B cell (primary cell): ENCODE measurements at places on chromosomes 12 and 14.

DNA sequence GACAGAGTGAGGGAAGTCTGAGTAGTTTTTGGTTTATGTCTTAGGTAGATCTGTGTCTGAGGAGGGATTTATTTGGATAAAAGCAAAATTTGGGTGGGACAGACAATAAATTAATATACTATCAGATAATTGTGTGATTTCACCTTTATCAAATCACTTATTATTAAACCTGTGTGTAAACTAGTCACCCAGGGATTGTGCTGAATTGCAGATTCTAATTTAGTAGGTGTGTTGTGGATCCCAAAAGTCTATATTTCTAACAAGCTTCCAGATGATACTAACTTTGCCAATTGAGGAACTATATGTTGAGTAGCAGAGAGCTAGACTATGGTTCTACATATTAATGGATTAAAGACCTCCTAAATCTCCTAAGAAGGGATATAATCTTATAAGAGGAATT is 978.5 kb upstream of the FBXO33 start:
- H3K36me3 ChIP-seq: no peaks in the 10 kb centered on the region
- no peak overlapping the region for H3K27ac ChIP-seq
- no peaks in the 10 kb centered on the region for H3K27me3 ChIP-seq
- H3K4me3 ChIP-seq: no peak overlapping the region
- DNase-seq: no peak
- no peaks in the 10 kb centered on the region for H3K4me1 ChIP-seq

DNA sequence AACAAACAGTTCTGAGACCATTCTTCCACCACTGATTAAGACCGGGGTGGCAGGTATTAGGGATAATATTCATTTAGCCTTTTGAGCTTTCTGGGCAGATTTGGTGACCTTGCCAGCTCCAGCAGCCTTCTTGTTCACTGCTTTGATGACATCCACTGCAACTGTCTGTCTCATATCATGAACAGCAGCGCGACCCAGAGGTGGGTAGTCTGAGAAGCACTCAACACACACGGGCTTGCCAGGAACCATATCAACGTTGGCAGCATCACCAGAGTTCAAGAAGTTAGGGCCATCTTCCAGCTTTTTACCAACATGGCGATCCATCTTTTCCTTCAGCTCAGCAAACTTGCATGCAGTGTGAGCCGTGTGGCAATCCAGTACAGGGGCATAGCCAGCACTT is 16.9 kb downstream of the AEBP2 start:
- H3K4me3 ChIP-seq: no peak overlapping the region
- no peaks in the 10 kb centered on the region for H3K27me3 ChIP-seq
- no peak for DNase-seq
- H3K4me1 ChIP-seq: no peaks in the 10 kb centered on the region
- no peaks in the 10 kb centered on the region for H3K36me3 ChIP-seq

DNA sequence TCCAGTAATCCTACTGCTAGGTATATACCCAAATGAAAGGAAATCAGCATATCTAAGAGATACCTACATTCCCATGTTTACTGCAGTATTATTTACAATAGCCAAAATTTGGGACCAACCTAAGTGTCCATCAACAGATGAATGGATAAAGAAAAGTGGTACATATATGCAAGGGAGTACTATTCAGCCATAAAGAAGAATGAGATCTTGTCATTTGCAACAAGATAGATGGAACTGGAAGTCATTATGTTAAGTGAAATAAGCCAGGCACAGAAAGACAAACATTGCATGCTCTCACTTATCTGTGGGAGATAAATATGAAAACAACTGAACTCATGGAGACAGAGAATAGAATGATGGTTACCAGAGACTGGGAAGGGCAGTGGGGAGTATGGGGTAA is 109.5 kb downstream of the INSM2 start:
- H3K4me1 ChIP-seq: no peaks in the 10 kb centered on the region
- H3K4me3 ChIP-seq: no peak overlapping the region
- H3K36me3 ChIP-seq: peaks cover 6% of the 10 kb centered on the region
- H3K27ac ChIP-seq: no peak overlapping the region

DNA sequence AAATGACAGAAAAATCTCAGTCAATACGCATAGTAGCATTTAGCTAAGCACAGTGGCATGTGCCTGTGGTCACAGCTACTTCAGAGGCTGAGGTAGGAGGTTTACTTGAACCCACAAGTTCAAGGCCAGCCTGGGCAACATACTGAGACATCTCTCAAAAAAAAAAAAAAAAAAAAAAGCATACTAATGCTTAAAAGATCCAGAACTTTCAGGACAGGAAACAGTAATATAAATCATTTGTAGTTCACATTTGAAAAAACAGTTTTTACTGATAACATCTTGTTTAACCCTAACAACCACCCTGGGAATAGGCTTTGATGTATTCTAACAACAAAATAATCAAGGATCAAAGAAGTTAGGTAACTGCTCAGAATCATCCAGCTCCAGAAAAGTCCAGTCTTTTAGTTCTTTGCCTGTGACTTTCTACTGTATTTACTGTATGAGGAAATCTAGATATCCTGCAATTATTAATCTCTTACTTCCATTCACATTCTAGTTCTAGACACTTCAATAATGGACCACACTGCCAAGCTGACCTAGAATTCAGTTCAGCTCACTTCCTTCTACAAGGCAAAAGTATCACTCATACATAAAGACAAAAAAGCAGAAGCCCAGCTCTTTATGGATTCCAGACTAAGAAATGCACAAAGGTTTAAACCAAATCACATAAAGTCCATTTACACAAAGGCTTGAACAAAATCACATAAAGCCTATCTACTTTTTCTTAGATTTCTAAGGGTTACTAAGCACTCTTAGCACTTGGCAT is 28.5 kb downstream of the PAWR start:
- H3K4me1 ChIP-seq: peaks cover 9% of the 10 kb centered on the region
- H3K27ac ChIP-seq: no peak overlapping the region
- no peak for DNase-seq
- no peak overlapping the region for H3K4me3 ChIP-seq
- no peaks in the 10 kb centered on the region for H3K27me3 ChIP-seq

DNA sequence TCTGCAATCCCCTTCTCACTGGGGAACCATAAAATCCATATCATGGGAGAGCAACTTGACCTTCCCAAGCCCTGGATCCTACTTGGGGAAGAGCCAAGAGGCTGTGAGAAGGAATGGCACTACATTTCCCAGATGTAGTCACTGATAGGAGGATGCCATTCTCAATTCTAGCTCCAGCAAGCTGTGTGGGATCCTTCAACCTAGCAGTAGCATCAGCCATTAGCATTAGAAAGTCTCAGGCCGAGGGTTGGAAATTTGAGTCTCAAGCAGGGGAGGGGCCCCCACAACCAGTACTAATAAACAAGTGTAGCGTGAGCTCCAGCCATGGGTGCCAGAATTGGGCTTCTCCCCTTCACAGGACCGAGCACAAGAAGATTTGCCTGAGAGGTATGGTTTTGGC is 84.3 kb upstream of the NELL2 start:
- H3K27me3 ChIP-seq: no peaks in the 10 kb centered on the region
- no peaks in the 10 kb centered on the region for H3K4me1 ChIP-seq
- no peak overlapping the region for H3K27ac ChIP-seq
- DNase-seq: no peak

GRCh38 chr14:20179880-20180279 is 10.8 kb upstream of the OR11G2 start:
- H3K27ac ChIP-seq: no peak overlapping the region
- no peaks in the 10 kb centered on the region for H3K4me1 ChIP-seq
- H3K4me3 ChIP-seq: no peak overlapping the region
- no peak for DNase-seq

GRCh38 chr12:2682296-2683251 is 112.2 kb upstream of the FKBP4 start:
- H3K27ac ChIP-seq: no peak overlapping the region
- no peaks in the 10 kb centered on the region for H3K27me3 ChIP-seq
- peaks cover 4% of the 10 kb centered on the region for H3K4me1 ChIP-seq
- no peak overlapping the region for H3K4me3 ChIP-seq

- no peaks in the 10 kb centered on the region for H3K36me3 ChIP-seq
- H3K4me1 ChIP-seq: no peaks in the 10 kb centered on the region
- H3K4me3 ChIP-seq: no peak overlapping the region
- H3K27ac ChIP-seq: no peak overlapping the region
- H3K27me3 ChIP-seq: no peaks in the 10 kb centered on the region
These were observed 31.3 kb upstream of the PPM1A start for GRCh38 chr14:60217713-60218112.

- no peaks in the 10 kb centered on the region for H3K36me3 ChIP-seq
- H3K4me1 ChIP-seq: no peaks in the 10 kb centered on the region
- peaks cover 3% of the 10 kb centered on the region for H3K27me3 ChIP-seq
- no peak overlapping the region for H3K27ac ChIP-seq
- DNase-seq: no peak
These were observed 16.1 kb downstream of the NTN4 start for GRCh38 chr12:95774311-95775045.

DNA sequence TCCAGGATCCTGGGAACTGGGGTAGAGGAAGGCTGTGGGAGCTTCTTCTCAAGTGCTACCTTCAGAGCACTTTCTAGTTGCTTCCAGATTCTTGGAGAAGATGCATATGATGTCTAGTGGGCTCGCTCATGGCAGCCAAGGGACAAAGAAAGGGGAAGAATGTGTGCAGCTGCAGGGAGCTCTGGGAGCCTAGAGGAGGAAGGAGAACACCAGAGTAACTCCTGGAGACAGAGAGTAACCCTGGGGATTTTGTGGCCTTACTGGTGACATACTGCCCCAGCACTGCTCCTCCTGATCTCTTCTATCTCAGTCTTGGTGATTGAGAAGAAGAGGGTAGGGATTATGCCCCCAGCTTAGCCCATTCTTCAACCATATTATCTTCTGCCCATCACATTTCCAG is 10.3 kb upstream of the SP7 start:
- no peaks in the 10 kb centered on the region for H3K36me3 ChIP-seq
- H3K27me3 ChIP-seq: no peaks in the 10 kb centered on the region
- no peak overlapping the region for H3K4me3 ChIP-seq
- DNase-seq: no peak
- H3K27ac ChIP-seq: no peak overlapping the region
- peaks cover 13% of the 10 kb centered on the region for H3K4me1 ChIP-seq

GRCh38 chr12:57483466-57483865 is 3.8 kb upstream of the ARHGAP9 start:
- DNase-seq: no peak
- H3K27me3 ChIP-seq: no peaks in the 10 kb centered on the region
- no peaks in the 10 kb centered on the region for H3K36me3 ChIP-seq
- H3K27ac ChIP-seq: peak overlapping the region; percentile 25

- no peak overlapping the region for H3K27ac ChIP-seq
- DNase-seq: no peak
- no peak overlapping the region for H3K4me3 ChIP-seq
- H3K4me1 ChIP-seq: no peaks in the 10 kb centered on the region
- H3K36me3 ChIP-seq: no peaks in the 10 kb centered on the region
These were observed 831.0 kb downstream of the C12orf50 start for GRCh38 chr12:87198181-87198580.

DNA sequence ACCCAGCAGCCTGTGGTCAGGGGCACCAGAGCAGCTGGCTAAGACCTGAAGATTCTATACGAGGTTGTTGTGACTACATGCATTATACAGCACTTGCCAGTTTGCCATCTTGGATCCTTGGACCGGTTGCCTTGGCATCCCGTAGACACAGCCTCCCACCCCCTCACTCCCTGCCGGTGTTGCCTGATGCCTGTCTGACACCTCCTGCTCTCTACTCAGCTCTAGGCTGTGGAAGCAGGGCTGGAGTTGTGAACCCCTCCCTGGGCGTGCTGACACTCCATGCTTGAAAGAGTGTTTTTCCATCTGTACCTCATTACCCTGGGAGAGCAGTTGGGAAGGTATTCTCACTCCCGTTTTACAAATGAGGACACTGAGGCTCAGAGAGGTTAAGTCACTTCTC is 2.5 kb downstream of the CHGA start:
- no peaks in the 10 kb centered on the region for H3K36me3 ChIP-seq
- H3K27ac ChIP-seq: no peak overlapping the region
- DNase-seq: no peak
- peaks cover 8% of the 10 kb centered on the region for H3K4me1 ChIP-seq
- H3K27me3 ChIP-seq: no peaks in the 10 kb centered on the region
- H3K4me3 ChIP-seq: no peak overlapping the region

GRCh38 chr14:91374879-91375702 is 42.5 kb downstream of the CCDC88C start:
- no peak for DNase-seq
- H3K4me3 ChIP-seq: no peak overlapping the region
- H3K36me3 ChIP-seq: no peaks in the 10 kb centered on the region
- H3K4me1 ChIP-seq: peaks cover 100% of the 10 kb centered on the region
- peak overlapping the region; percentile 80 for H3K27ac ChIP-seq

DNA sequence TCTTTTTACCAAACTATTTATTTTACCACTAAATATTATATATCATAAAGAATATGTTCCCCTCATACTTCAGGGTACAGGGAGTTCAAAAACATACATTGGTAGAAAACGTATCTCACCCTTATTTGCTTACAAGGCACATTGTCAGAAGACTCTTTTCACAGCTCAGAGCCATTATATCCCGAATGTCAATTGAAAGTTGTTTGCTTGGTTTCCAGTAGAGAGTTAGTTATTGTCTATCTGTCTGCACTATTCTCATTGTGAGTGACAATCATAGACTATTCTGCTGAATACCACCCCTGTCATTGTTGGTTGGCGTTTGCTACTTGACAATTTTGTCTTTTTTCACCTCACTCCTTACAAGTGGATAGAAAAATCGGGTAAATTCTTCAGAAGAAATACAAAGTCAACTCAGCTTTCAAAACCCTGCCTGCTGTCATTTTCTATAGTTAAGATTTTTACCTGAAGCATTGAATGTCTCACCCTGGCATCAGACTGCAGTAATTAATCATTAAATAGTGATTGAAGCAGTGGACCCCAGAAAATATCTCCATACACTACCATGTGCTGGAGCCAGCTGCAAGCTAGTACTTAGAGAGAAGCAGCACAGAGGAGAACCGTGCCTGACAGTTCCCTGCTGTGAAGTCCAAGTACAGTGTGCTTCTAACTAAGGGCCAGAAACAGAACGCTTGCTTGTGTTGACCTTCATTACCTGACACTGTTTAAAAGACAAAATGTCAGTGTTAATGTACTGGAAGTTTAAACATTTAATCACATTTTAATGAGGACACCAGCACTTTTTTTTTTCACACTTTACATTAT is 510.6 kb downstream of the RERGL start:
- DNase-seq: no peak
- H3K27me3 ChIP-seq: no peaks in the 10 kb centered on the region
- H3K4me1 ChIP-seq: no peaks in the 10 kb centered on the region

GRCh38 chr14:45246691-45247090 is 6.3 kb downstream of the MIS18BP1 start:
- no peak overlapping the region for H3K27ac ChIP-seq
- H3K36me3 ChIP-seq: peaks cover 6% of the 10 kb centered on the region
- H3K27me3 ChIP-seq: no peaks in the 10 kb centered on the region
- DNase-seq: no peak
- no peak overlapping the region for H3K4me3 ChIP-seq

DNA sequence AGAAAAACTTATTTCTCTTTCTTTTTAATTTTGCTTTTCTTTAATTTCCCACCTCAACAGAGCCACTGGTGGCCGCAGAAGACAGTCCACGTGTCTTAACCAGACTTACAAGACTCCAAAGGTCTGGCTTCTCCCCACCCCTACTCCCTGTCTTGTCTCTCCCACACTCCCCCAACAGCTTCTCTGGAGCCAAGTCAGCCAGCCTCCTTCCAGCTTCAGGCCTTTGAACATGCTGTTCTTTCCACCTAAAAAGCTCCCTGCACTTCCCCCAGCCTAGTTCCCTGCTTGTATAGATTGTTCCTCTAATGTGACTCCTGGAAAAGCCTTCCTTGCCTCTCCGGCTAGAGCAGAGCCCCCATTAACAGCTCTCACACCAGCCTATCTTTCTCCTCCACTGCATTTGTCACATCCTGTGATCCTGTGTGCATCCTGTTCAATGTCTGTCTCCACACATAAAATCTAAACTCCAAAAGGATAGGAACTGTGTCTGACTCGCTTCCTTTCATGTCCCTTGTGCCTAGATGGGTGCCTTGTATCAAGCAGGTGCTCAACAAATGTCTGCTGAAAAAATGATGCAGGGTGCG is 7.8 kb upstream of the DYNLL1 start:
- DNase-seq: no peak
- H3K27me3 ChIP-seq: no peaks in the 10 kb centered on the region
- no peaks in the 10 kb centered on the region for H3K4me1 ChIP-seq
- H3K36me3 ChIP-seq: no peaks in the 10 kb centered on the region
